Suppressor macrophage treated with lipopolysaccharide for 4 hours (primary cell): ENCODE measurements at places on chromosomes 1 and 21.

DNA sequence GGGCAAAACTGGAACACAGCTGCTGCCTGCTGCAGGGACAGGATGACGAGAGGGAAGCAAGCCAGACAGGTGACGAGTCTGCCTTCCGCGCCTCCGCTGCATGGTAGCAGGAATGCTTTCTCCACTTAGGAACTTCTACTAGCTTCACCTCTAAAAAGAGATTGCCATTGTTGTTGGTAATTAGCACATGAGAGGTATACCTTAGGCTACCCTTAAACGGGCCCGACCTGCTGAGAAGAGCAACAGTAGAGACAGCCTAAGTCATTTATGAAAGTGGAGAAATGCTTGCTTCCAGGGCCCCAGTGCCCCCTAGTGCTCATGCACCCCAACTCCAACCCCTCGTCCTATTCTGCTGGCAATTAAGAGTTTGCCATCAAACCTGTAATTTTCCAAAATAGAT lies 96.9 kb upstream of the AKT3 start:
- DNase-seq, result peak; percentile 41

GRCh38 chr1:79441238-79441637 lies 434.7 kb upstream of the ADGRL4 start:
- no peak for DNase-seq

GRCh38 chr1:227952374-227953021 lies 4.8 kb upstream of the WNT9A start:
- no peak for DNase-seq

GRCh38 chr1:219495737-219496408 lies 117.0 kb downstream of the ZC3H11B start:
- no peak for DNase-seq

- peak; percentile 28 for DNase-seq
These were observed 35.8 kb downstream of the SPEN start for GRCh38 chr1:15883326-15883725.

DNA sequence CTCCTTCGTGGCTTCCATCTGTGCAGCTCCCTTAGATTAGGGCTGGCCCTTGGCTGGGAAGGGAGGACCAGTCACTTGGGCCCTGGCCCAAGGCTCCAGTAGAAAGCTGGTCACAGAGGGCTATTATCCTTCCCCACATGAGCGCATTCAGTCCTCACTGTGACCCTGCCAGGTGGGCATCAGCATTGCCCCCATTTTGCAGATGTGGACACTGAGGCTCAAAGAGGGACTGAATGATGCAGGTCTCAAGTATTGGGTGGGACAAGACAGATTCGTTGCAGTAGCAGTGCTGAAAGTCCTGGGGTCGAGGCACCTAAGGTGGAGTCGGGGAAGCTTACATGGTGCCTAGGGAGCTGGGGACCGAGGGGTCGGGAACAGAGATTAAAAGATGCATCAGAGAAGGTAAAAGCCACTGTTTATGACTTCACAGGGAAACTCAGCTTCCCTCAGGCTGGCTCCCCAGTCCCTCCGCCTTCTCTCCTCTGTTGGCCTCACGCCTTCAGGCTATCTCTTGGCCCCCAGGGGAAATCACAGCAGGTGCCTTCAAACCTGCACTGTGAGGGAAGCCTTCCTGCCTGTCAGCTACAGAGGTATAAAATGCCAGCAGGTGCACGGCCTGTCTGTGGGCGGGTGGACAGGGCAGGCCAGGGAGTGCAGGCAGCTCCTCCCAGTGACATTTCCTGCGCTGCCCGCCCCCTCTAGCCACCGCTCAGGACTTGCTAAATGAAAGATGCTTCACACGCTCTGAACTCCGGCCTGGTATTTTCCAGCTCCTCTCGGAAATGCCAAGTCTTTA lies 178.4 kb downstream of the GRIK3 start:
- no peak for DNase-seq
